Stomach (tissue), 19 donors: ENCODE measurements at places on chromosomes 1 and 21.
A peak's percentile ranks its signal among the peaks of the same experiment; 100 is the strongest.

- no peak overlapping the region for H3K4me3 ChIP-seq
- H3K36me3 ChIP-seq = no peaks in the 10 kb centered on the region
- no peak overlapping the region for H3K27ac ChIP-seq
- no peaks in the 10 kb centered on the region for H3K27me3 ChIP-seq
Measured at GRCh38 chr1:66214901-66215300, 319.1 kb upstream of the SGIP1 start.

DNA sequence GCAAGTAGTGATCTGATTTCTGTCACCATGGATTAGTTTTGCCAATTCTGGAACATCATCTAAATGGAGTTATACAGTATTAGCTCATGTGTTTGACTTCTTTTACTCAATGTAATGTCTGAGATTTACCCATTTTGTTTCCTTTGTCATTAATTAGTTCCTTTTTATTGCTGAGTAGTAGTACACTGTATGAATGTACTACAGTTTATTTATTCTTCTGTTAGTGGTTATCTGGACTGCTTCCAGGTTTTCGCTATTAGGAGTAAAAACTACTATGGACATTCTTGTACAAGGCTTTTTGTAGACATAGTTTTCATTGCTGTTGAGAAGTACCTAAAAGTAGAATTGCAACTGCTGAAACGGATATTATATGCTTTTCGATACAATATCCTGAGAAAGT, 14.1 kb downstream of the SUCO start:
- H3K27me3 ChIP-seq = no peaks in the 10 kb centered on the region
- H3K4me3 ChIP-seq = no peak overlapping the region
- no peaks in the 10 kb centered on the region for H3K36me3 ChIP-seq
- no peak overlapping the region for H3K27ac ChIP-seq
- peaks cover 76% of the 10 kb centered on the region for H3K4me1 ChIP-seq

GRCh38 chr1:190479516-190479915, 1.9 kb upstream of the BRINP3 start:
- H3K36me3 ChIP-seq = no peaks in the 10 kb centered on the region
- H3K27ac ChIP-seq = no peak overlapping the region
- no peaks in the 10 kb centered on the region for H3K27me3 ChIP-seq
- H3K4me3 ChIP-seq = no peak overlapping the region

DNA sequence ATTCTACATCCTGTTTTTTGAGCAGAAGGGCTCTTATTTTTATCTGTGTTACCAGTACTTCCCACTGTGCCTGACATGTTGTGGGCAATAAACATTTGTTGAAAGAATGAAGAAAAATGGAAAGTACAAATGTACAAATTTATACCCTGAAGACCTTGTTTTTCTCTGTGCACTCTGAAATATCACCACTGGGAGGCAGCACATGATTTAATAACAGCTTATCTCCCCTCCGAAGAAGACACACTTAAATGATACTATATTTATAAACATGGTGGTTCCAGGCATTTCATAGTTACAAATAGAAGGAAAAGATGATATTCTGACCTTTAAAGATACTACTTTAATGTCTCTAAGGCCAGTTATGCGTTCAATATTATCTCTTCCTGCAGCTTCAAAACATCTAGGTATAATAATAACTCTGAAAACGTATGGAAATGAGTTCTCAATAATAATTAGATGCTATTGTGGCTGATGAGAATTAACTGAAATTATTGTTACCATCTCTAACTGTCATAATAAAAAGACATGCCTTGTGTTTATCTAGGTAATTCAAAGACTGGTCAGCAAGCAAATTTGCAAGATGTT, 12.8 kb downstream of the DYNLT5 start:
- no peaks in the 10 kb centered on the region for H3K36me3 ChIP-seq
- no peaks in the 10 kb centered on the region for H3K4me1 ChIP-seq

DNA sequence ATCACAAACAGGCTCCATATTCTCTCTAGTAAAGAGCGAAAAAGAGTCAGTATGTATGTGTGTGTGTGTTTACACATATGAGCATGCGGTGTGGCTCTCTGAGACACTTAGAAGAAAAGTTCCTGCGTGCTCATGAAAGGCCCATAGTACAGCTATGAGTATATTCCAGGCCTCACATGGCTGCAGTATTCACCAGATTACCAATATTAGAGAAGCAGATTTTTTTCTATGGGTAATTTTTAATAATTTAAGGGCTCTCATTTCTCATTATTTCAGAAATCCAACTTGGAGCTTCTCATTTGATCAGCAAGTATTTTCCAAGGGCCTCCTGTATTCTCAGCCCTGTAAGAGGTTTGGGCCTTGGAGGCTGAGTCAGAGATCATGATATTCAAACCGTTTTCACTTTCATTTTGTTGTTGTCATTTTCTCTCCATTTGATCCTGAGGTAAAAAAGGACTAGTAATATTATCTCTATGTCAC, 232.9 kb upstream of the SGIP1 start:
- DNase-seq = no peak
- peak overlapping the region; percentile 11 for H3K27ac ChIP-seq
- H3K36me3 ChIP-seq = no peaks in the 10 kb centered on the region
- no peak overlapping the region for H3K4me3 ChIP-seq
- H3K27me3 ChIP-seq = no peaks in the 10 kb centered on the region

- peaks cover 81% of the 10 kb centered on the region for H3K27me3 ChIP-seq
- H3K27ac ChIP-seq = no peak overlapping the region
- DNase-seq = peak; percentile 59
- H3K4me1 ChIP-seq = no peaks in the 10 kb centered on the region
Measured at GRCh38 chr21:33039536-33039935, 13.8 kb downstream of the OLIG2 start.

- peak; percentile 59 for DNase-seq
- H3K36me3 ChIP-seq = no peaks in the 10 kb centered on the region
- H3K4me1 ChIP-seq = peaks cover 72% of the 10 kb centered on the region
- peak overlapping the region; percentile 96 for H3K27ac ChIP-seq
- H3K27me3 ChIP-seq = no peaks in the 10 kb centered on the region
Measured at GRCh38 chr1:203325026-203325417, 19.7 kb downstream of the BTG2 start.
